NCI-H524 treated with DMSO at 0.1 percent for 48 hours (cell line): ENCODE measurements at places on chromosomes 13 and 19.
A peak's percentile ranks its signal among the peaks of the same experiment; 100 is the strongest.

- no peak for DNase-seq
Observed at GRCh38 chr19:10505583-10506229, 2.5 kb upstream of the KEAP1 start.

GRCh38 chr13:74206061-74206561 is 71.9 kb upstream of the KLF12 start:
- no peak for DNase-seq

GRCh38 chr19:15199661-15200552 is 888 bp downstream of the NOTCH3 start:
- DNase-seq = no peak

DNA sequence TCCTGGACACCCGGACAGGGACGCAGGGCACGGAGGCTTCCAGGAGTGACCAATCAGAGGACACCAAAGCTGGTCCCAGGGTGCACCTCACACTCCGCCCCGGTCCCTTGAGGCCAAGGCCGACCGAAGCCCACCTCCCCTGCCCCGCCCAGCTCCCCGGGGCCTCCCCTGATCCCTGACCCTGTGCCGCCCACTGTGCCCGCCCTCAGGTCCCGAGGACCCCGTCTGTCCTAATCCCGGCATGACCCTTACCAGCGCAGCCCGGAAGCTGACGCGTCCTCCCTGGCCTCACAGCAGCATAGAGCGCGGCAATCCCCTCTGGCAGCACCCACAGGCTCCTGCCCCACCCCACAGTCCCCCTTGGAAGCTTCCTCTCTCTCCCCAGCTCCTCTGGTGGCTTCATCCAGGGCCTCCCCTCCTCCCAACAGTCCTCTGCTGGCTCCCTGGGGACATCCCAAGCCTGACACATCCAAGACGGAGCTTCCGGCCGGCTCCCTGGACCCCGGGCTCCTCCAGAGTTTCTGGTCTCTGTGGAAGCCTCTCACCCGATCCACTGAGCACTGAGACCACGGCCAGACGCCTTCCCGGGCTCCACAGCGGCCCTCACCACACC is 7.4 kb upstream of the CDC34 start:
- no peak for DNase-seq

DNA sequence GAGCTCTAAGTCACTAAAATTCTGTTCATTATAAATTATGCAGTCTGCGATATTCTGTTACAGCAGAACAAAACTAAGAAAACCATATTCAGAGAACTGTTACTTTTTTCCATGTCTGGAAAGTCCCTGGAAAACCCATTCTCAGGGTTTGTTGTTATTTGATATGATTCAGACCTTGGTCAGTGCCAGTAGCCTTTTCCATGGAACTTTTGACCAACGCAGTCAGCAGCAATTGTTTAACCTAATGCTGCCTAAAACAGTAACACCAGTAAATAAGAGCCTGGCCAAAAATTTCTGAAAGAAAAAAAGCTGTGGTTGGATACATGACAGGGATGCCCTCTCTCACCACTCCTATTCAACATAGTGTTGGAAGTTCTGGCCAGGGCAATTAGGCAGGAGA is 402.7 kb downstream of the TBC1D4 start:
- DNase-seq = no peak

DNA sequence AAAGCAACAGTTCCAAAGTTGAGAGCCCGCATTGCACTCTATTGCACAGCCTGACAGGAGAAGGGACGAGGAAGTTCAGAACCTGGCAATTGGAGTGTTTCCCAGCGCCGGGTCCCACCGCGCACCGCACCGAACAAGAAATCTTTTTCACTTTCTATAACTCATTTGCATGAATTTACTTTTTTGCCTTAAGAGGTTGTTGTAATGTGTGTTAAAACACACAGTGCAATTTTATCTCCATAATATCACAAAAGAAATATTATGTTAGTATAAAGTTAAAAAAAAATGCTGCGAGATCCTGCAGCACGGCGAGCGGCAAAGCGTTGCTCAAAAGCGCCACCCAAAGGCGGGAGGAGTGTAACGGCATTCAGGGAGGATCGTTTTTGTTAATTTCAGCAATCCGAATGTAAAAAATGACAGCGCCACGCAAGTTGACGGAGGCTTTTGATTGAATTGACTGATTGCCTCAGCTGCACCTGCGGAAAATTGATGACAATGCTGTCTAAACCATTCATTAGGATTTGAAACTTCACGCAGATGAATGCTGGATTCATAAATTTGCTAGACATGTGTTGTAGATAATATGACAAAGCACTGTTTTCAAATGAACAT is 303.6 kb upstream of the ZNF507 start:
- no peak for DNase-seq

DNA sequence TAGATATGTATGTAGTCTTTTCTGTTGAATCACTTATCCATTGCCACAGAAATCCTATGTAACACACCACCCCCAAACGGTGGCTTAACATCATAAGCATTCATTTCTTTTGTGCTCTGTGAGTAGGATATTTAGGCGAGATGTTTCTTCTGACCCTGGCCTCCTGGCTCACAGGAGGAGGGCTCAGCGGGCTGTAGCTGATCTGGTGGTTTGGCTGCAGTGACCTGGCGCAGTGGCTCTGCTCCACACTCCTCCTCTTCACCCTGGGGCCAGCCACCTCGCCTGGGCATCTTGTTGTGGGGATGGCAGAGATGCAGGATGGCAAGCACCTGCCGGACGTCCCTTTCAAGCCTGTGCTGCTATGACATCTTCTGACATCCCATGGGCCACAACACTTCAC is 147.1 kb upstream of the IRS2 start:
- no peak for DNase-seq

DNA sequence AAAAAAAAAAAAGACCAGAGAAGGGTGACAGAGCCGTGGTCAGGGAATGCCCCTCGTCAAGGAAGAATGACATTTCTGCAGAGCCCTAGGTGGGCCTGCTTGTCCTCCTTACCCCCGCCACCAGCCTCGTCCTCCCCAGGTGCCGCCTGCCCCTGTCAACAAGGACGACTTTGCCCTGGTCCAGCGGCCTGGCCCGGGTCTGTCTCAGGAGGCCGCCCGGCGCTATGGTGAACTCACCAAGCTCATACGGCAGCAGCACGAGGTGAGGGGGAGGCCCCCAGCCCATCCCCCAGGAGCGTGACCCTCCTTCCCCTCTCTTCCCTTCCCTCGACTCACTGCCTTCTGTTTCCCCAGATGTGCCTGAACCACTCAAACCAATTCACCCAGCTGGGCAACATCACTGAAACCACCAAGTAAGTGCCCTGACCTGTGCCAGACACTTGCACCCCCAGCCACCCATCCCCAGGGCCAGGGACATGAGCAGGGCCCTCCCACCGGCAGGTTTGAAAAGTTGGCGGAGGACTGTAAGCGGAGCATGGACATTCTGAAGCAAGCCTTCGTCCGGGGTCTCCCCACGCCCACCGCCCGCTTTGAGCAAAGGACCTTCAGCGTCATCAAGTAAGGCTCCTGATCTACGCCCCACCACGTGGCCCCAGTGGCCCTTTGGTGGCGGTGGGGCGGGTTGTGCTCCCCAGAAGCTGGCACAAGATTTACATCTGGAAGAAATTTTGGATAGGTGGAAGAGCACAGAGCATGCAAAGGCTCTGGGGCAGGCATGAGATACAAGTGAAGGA is 14.8 kb downstream of the PODNL1 start:
- DNase-seq = no peak

DNA sequence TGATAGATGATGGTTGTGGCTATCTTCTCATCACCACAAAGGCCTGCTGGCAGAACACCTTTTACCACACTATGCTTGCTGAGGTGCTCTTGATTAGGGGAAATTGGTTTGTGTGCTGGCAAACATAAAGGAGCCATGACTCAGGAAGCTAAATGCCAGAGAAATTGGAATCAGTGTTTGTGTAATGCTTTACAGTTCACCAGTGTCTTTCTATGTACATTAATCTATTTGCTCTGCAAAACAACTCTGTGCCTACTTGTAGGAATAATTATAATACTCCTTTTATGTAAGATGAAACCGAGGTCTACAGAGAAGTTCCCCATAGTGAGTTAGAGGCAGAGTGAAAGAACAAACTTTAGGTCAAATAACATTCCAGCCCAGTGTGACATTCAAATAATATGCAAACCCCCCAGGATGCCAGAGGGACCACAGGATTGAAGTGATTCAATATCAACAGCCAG is 390.5 kb upstream of the HTR2A start:
- DNase-seq = no peak

DNA sequence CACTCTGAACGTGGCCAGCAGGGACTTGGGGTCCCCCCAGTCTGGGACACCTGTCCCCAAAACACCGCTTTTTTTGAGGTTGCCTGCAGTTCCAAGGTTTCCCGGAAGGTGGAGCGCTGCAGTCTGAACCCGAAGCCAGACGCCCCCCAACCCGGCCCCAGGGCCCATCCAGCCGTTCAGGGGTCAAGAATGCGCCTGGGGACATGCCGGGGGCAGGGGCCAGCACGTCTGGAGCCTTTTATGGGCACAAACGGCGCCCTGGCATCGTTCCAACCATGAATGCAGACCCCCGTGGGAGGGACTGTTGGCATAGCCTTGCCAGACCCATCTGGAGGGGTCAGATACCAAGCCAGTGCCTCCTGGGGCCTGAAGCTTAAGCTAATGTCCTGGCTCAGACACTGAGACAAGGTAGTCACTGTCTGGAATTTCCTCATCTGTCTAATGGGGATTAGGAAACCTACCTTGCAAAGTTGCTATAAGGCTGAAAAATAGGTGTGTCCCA is 6.9 kb downstream of the S1PR5 start:
- no peak for DNase-seq

DNA sequence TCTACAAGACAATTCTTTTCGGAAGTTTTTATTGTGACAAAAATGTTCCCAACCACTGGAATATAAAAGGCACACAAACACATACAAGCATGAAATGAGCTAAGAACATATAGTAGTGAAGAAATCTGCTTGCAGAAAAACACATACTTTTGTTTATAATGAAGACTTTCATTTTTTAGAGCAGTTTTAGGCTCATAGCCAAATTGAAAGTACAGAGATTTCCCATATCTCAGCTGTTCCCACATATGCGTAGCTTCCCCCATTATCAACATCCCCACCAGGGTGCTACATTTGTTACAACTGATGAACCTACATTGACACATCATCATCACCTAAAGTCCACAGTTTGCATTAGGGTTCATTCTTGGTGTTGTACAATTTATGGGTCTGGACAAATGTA is 249.4 kb downstream of the KCTD12 start:
- no peak for DNase-seq

- DNase-seq = no peak
Observed at GRCh38 chr19:13366529-13367143, 139.6 kb downstream of the CACNA1A start.

GRCh38 chr19:51066393-51067186 is 1.7 kb upstream of the KLK13 start:
- no peak for DNase-seq

GRCh38 chr13:84279166-84279565 is 396.9 kb upstream of the SLITRK1 start:
- no peak for DNase-seq

DNA sequence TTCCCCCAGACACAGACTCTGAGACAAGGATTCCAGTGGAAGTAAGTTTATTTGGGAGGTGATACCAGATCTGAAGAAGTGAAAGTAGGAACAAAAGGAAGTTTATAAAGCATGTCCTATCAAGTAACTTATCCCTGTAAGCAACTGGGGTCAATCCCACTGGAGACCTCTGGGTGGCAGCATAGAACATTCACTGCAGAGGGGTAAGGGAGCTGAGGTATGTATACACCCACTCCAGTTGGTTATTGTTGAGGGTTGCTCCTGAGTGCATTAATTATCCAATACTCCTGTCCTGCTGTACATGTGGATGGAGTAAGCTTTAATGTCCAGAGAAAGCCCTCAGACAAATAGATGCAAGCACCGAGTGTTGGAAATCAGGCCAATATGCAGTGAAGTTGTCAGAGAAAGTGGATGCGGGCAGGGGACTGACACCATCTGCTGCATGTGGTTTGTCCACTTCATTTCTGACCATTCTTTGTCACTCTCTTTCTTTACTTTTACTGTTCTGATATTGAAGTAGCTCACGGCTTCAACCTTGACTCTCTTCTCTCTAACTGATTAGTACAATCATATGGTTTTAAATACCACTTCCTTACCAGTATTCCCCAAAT is 46.7 kb downstream of the NOTCH3 start:
- no peak for DNase-seq

GRCh38 chr13:48679941-48680680 is 26.4 kb downstream of the CYSLTR2 start:
- DNase-seq = no peak

- no peak for DNase-seq
Observed at GRCh38 chr13:53807251-53807834, 778.7 kb downstream of the OLFM4 start.

- DNase-seq = no peak
Observed at GRCh38 chr19:6744381-6745301, 5.2 kb downstream of the TRIP10 start.

GRCh38 chr19:40466219-40466984 is 399 bp upstream of the SPTBN4 start:
- no peak for DNase-seq

DNA sequence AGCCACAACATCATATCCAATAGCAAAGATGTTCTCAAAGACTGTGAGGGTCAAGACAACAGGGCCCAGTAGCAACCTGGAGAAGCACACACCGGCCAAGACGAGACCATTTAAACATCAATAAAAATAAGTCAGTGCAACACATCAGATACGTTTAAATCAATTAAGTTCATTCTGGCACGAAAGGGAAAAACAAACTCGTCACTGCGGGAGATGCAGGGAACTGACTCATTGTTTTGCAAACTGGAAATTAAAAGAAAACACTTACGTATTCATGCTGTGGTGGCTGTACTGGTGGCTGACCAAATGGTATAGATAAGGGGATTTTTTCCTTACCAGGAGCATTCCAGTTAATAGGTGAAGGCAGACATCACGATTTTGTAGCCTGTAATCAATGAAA is 26.3 kb upstream of the SLC15A1 start:
- no peak for DNase-seq

DNA sequence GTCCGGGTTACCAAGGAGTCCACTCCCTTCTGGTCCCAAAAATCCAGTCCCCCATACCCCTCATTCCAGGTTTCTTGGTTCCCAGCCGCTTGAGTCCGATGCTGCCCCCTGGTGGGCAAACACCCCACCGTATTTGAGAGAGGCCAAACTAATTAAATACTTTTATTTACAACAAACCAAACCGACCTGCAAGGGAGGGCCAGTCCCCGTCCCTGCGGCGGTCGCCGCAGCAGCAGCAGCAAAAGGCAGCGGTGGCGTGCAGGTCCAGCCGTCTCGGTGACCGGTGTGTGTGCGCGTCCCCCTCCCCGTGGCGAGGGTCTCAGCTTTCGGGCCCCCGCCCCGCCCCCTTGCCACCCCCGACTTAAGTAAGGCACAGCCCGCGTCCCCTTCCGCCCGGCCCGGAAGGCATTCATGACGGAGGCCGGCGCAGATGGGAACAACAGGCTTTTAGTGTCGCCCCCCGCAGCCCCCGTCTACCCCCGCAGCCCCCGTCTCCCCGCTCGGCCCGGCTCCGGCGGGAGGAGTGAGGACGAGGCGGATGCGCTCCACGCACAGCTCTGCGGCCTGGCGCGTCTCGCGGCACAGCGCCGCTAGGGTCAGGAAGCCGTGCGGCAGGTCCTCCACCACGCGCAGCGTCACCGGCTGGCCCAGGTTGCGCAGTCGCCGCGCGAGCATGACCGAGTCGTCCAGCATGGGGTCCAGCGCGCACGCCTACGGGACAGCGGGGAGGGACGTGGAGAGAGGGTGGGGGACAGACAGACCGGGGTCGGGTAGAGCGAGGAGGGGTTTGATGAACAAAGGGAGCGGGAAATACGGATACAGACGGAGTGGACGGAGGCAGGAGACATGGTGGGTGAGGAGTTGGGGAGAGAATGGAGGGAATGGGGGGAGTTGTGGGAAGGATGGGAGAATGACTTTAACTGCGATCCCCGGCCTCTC is 11.5 kb upstream of the CNFN start:
- DNase-seq = peak; percentile 37

- DNase-seq = no peak
Observed at GRCh38 chr19:7371001-7371400, 22.3 kb downstream of the ARHGEF18 start.
